ENCODE measurements at places on chromosomes 3 and 15. TPM values are rescaled to one million over a fixed set of nuclear protein-coding genes. Genes with fewer than 3 reads are reported as not detected.

GRCh38 chr15:69338535-69339213, 40.0 kb downstream of the PAQR5 start:
- no peak for DNase-seq
- no peaks in the 10 kb centered on the region for H3K4me1 ChIP-seq
- no peaks in the 10 kb centered on the region for H3K36me3 ChIP-seq
- H3K27ac ChIP-seq: no peak overlapping the region

- no peak for DNase-seq
- H3K27me3 ChIP-seq: no peaks in the 10 kb centered on the region
- H3K27ac ChIP-seq: no peak overlapping the region
- H3K4me3 ChIP-seq: no peak overlapping the region
- no peaks in the 10 kb centered on the region for H3K36me3 ChIP-seq
Observed at GRCh38 chr15:45868109-45868691, 233.4 kb downstream of the SQOR start.

DNA sequence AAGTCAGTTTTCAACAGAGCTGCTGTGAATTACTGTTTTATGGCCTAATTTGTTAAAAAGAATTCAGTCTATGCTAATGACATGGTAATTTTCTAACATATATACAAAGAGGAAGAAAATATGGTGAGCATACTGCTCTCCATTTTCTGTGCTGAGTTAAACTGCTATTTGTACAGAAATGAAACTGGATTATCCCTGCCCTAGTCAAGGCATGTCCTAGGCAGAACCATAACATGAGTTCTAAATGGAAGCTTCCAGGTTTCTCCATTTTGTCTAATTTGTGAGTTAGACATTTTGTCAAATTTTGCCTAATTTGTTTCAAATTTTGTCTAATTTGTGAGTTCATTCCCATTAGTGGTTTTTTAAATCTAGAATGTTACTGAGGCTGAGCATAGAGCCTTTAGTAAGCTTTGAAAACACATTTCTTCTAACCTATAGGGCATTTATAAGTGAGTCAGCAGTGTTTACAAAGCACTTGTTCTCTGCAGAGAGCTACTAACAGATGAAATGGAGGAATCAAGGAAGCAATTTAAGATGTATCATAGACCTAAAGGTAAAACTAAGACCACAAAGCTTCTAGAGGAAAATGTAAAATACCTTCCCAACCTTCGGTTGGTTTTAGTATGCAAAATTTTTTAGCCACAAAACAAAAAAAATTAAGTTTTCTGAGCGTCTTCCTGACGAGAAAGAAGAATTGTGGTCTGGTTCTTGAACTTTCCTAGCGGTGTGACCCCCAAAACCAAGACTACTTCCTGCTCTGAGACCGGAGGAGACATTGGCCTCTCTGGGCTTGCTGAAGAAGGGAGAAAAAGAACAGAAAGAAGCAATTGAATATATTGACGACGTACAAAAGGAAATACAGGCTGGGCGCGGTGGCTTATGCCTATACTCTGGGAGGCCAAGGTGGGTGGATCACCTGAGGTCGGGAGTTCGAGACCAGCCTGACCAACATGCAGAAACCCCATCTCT, 9.8 kb downstream of the P2RY14 start:
- H3K27me3 ChIP-seq: no peaks in the 10 kb centered on the region
- DNase-seq: no peak
- no peak overlapping the region for H3K27ac ChIP-seq
- no peaks in the 10 kb centered on the region for H3K36me3 ChIP-seq
- no peaks in the 10 kb centered on the region for H3K4me1 ChIP-seq

DNA sequence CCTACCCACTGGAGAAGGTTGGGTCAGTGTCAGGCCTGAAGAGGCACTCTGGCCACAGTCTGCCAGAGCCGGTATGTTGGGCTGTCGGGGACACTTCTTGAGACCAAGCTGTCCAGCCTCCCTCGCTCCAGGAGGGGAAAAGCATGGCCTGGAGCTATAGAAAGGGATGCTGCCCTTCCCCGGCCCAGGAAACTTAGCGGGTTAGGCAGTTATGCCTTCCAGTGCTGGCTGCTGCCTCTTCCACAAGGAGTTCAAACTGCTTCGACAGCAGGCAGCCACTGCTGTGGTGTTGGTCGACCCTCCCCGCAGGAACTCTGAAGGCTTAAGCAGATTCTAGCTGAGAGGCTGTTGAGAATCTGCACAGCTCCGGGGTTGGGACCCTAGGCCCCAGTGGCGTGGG, 819.4 kb downstream of the DIPK2A start:
- H3K27me3 ChIP-seq: no peaks in the 10 kb centered on the region
- H3K4me3 ChIP-seq: no peak overlapping the region
- no peak overlapping the region for H3K27ac ChIP-seq
- no peaks in the 10 kb centered on the region for H3K36me3 ChIP-seq
- no peak for DNase-seq

The MASP1 gene
- 5.6 TPM for total RNA-seq

DNA sequence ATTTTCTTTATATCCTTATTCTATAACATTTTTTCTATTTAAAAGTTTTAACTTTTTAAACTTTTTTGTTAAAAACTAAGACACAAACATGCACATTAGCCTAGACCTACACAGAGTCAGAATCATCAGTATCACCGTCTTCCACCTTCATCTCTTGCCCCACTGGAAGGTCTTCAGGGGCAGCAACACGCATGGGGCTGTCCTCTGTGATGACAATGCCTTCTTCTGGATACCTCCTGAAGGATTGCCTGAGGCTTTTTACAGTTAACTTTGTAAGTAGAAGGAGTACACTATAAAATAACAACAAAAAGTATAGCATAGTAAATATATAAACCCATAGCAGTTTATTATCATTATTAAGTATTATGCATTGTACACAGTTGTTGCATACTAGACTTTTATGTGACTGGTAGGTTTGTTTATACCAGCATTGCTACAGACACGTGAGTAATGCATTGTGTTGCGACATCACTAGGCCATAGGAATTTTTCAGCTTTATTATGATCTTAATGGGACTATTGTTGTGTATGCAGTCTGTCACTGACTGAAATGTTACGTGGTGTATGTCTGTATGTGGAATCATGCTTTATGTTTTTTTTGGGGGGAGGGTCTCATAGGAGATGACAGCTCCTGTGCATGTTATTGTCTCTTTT, 18.2 kb downstream of the ATP1B3 start:
- DNase-seq: no peak
- no peaks in the 10 kb centered on the region for H3K4me1 ChIP-seq
- H3K27me3 ChIP-seq: no peaks in the 10 kb centered on the region

DNA sequence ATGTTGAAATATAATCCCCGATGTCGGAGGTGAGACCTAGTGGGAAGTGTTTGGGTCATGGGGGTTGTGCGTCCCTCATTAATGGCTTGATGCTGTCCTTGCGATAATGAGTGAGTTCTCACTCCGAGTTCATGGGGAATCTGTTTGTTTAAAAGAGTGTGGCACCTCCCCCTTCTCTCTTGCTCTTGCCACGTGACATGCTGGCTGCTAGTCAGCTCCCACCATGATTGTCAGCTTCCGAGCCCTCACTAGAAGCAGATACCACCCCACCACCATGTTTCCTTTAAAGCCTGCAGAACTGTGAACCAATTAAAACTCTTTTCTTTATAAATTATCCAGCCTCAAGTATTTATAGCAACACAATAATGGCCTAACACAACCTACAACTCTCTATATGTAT, 166.3 kb upstream of the MBNL1 start:
- no peaks in the 10 kb centered on the region for H3K36me3 ChIP-seq
- no peak for DNase-seq

GRCh38 chr3:66039590-66039887, 821 bp upstream of the MAGI1 start:
- no peaks in the 10 kb centered on the region for H3K4me1 ChIP-seq
- no peaks in the 10 kb centered on the region for H3K36me3 ChIP-seq
- H3K27ac ChIP-seq: peak overlapping the region; percentile 44
- H3K27me3 ChIP-seq: no peaks in the 10 kb centered on the region

The ST6GAL1 gene
- total RNA-seq: 60.1 TPM

The ATP13A5 gene
- total RNA-seq: not detected

GRCh38 chr15:69647142-69647513, 194.5 kb downstream of the RPLP1 start:
- no peak overlapping the region for H3K4me3 ChIP-seq
- DNase-seq: no peak
- H3K27ac ChIP-seq: no peak overlapping the region
- peaks cover 7% of the 10 kb centered on the region for H3K27me3 ChIP-seq
- no peaks in the 10 kb centered on the region for H3K36me3 ChIP-seq
- no peaks in the 10 kb centered on the region for H3K4me1 ChIP-seq

- H3K27me3 ChIP-seq: no peaks in the 10 kb centered on the region
- no peaks in the 10 kb centered on the region for H3K36me3 ChIP-seq
Observed at GRCh38 chr3:128379367-128380160, 87.1 kb downstream of the DNAJB8 start.

The PPP1R14D gene
- not detected for total RNA-seq

Measured in adrenal gland (tissue), 19 donors.